ENCODE measurements at places on chromosomes 3 and 15.

DNA sequence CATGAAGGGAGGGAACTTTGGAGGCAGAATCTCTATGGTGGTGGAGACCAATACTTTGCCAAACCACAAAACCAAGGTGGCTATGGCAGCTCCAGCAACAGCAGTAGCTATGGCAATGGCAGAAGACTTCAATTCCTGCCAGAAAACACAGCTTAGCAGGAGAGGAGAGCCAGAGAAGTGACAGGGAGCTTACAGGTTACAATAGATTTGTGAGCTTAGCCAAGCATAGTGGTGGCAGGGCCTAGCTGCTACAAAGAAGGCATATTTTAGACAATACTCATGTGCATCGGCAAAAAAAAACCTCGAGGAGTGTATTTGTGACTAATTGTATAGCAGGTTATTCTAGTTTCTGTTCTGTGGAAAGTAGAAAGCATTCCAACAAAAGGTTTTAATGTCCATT, 6.4 kb upstream of the CSTA start:
- DNase-seq = no peak

DNA sequence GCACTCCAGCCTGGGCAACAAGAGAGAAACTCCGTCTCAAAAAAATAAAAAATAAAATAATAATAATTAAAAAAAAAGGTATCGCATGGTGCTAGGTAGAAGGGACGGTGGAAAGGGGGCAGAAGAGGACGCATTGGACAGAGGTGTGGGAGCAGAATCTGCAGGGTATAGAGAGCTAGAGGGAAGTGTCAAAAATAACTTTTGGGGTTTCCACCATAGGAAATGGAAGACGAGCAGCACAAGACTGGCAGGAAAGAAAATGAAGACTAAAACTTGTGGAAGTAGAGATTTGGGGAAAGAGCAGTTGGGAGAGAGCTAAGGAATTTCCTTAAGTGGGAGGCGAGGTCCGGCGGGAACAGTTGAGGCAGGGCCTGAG, 585 bp upstream of the MKRN2 start:
- DNase-seq = no peak

GRCh38 chr3:111745786-111746185, 113.3 kb upstream of the PHLDB2 start:
- DNase-seq = no peak

- DNase-seq = no peak
Measured at GRCh38 chr3:107663266-107663665, 140.5 kb downstream of the BBX start.

Data from ureter (tissue), 1 donor.